ENCODE measurements at places on chromosomes 6 and 20.

DNA sequence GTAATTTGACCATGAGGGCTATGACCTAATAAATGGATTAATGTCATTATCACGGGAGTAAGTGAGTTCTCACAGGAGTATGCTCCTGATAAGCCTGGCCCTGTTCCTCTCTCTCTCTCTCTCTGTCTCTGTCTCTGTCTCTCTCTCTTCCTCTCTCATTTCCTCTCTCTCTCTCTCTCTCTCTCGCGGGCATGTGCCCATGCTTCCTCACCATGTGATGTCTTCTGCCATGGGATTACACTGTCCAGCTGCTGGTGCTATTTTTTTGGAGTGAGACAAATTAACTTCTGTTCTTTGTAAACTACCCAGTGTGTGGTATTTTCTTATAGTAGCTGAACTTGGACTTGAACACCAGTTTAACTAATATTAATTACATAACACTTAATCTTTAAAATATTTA, 374.3 kb upstream of the GJE1 start:
- no peak for DNase-seq

DNA sequence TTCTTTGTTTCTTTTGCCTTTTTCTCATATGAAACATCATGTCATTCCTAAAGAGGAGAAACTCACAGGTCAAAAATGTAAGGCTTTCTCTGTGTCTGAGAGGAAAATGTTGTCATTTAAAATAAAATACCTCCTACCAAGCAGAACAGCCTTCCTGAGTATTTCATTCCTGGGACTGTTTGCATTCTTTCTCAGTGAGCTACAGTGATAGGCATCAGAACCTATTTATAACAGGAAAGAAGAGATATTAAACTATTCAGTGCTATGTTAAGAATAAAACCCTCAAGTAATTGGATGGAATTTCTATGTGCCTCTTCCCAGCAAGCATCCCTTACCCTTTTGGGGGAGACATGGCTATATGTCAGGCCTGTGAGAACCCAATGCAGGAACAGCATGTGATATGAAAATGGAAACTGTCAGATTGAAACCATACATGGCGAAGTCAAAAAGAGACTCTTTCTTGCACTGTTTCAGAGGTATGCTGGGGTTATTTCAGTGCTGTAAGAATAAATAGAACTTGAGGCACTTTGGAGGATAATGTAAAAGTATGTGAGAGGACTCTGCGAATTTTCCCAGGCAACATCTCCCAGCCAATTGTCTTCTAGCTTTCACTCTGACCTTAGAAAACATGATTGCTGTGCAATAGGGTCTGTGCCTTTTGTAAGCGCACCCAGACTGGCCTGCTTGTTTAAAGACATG, 133.8 kb upstream of the CCN2 start:
- no peak for DNase-seq

- no peak for DNase-seq
Measured at GRCh38 chr6:81531869-81532561, 220.5 kb downstream of the TENT5A start.

DNA sequence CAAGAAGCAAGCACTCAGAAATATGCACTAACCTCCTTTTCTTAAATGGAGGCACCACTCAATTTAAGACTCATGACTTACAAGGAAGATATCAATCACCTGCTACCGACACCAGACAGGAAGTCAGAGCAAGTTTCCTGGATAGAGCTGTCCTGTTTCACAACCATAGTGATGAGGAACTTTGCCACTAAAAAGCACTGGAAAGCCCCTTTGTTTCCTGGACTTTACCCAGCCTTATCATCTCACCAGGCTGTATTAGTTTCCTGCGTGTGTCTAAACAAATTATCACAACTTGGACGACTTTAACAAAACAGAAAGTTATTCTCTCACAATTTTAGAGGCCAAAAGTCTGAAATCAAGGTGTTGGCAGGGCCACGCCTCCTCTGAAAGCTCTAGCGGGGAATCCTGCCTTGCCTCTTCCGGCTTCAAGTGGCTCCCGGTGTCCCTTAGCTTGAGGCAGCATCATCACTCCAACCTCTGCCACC, 253.8 kb upstream of the STXBP5 start:
- DNase-seq = no peak

GRCh38 chr6:130699742-130700141, 127.5 kb upstream of the SMLR1 start:
- no peak for DNase-seq

DNA sequence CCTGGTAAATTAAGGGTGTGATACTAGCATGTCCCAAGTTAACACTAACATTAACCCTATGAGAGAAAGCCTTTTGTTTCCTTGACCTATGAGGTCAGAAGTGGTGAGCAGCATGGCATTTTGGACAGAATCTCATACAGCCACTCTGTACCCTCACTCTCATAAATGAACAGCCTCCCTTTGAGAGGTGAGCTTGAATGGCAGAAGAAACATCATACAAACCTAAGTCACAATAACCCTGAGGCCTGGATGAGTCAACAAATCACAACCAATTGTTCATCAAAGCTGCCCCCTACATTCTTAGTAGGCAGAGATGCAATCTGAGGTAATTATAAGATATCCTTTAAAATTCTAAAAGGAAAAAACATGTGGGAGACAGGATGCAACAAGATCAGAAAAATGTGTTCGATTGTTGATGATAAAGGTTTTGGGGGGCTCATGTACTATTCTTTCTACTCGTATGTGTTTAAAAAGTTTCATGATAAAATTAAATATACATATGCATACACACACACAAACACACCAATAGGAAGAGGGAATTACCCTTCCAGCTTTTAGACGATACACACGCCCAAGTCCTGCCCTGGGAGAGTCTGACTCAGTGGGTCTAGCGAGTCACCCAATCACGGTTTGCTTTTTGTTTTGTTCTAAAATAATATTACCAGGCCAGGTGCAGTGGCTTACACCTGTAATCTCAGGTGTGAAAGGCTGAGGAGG, 117.3 kb downstream of the ARHGAP18 start:
- DNase-seq = no peak

GRCh38 chr6:166957087-166957804, 896 bp upstream of the RNASET2 start:
- peak; percentile 36 for DNase-seq

DNA sequence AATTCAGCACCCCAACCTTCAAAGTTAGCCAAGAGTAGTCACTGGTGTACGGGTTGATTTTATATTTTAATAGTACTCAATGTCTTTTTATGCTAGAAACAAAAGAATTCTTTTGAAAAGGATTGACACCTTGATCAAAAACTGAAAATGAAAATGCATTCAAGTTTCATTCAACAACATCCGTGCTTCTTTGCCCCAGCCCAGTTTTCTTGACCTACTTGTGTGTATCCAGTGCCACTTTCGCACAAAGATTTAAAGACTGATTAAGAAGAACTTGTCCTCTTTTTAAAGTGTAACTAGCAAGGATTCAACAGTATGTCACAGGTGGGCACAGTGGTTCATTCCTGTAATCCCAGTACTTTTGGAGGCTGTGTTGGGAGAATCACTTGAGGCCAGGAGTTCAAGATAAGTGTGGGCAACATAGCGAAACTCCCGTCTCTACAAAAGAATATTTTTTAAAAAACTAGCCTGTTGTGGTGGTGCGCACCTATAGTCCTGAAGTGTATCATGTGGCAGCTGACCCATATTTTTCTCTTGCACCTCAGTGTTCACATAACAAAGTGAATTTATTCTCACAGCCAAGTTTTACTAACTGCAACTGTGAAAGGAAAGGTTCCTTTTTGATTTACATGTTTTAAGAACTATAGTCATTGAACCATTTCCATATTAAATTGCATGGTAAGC, 22.7 kb upstream of the CD2AP start:
- no peak for DNase-seq

GRCh38 chr6:155604991-155605390, 149.4 kb upstream of the NOX3 start:
- DNase-seq = no peak

GRCh38 chr20:2217857-2218539, 77.8 kb upstream of the TGM3 start:
- no peak for DNase-seq

DNA sequence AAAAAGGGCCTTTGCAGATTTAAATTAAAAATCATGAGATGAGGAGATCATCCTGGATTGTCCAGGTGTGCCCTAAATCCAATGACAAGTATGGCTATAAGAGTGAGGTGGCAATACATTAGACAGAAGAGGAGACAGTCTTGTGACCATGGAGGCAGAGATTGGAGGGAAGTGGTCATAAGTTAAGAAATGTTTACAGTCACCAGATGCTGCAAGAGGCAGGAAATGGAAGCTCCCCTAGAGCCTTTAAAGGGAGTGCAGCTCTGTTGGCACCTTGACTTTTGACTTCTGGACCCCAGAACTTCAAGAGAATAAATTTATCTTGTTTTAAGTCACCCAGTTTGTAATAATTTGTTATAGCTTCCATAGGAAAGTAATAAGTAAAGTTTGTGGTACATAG, 61.1 kb downstream of the HMGN3 start:
- no peak for DNase-seq

- no peak for DNase-seq
Measured at GRCh38 chr20:2396241-2396814, 15.6 kb downstream of the TGM6 start.

DNA sequence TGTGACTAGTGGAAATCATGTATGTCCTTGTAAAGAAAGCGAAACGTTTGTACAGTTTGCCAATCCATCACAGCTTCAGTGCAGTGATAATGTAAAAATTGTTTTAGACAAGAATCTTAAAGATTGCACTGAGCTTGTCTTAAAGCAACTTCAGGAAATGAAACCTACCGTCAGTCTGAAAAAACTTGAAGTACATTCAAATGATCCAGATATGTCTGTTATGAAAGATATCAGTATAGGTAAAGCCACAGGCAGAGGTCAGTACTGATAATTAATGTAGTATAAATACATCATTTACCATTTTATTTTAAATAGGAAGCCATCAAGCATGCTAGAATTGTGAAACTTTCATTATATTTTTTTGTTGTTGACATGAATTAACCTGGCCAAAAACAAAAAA, 60.9 kb upstream of the SMIM8 start:
- DNase-seq = no peak

Data from GM12892 (cell line).